Stimulated activated CD4-positive, alpha-beta T cell treated with anti-CD3 and anti-CD28 coated beads, Interleukin-1b, Interleukin-23, amount 100 ng/mL, for 1 hour (primary cell): ENCODE measurements at places on chromosomes 2 and 18.

DNA sequence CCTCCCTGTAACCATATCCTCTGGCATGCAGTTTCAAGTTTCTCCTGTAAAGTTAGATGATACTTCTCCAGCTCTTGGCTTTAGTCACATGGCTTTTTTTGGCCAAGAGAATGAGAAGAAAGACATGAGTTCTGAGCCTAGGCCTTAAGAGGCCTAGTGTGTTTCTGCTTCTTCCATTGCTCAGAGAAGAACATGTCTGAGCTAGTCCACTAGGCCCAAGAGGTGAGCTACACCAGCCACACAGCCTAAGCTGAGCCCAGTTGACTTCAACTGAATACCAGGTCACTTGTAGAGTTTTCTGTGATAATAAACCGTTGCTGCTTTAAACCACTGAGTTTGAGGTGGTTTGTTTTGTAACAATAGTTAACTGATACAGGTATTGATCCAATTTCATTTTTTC is 19.9 kb upstream of the EFEMP1 start:
- DNase-seq = no peak

GRCh38 chr2:68200157-68200787 is 42.6 kb downstream of the PNO1 start:
- no peak for DNase-seq

- DNase-seq = no peak
Measured at GRCh38 chr2:12430407-12431133, 286.2 kb upstream of the TRIB2 start.

DNA sequence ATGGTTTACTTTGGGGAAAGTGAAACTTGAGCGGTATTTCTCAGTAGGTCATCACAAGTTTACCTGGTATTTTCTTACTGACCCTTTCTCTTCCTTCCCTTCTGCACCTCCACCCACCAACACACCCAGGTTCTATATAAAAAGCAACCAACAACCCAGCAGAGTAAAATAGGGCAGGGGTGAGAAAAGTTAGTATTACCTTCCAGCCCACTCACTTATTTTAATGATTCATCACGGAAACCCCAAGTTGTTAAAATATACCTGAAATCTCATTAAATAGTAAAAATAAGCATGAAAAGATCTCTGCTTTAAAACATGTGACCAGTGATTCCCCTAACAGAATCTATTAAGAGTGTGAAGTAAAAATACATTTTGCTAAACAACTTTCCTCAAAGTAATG is 306.1 kb downstream of the ZEB2 start:
- DNase-seq = no peak

GRCh38 chr2:178256382-178257042 is 62.2 kb downstream of the OSBPL6 start:
- no peak for DNase-seq

- DNase-seq = no peak
Measured at GRCh38 chr18:25990473-25990872, 99.9 kb downstream of the SS18 start.

DNA sequence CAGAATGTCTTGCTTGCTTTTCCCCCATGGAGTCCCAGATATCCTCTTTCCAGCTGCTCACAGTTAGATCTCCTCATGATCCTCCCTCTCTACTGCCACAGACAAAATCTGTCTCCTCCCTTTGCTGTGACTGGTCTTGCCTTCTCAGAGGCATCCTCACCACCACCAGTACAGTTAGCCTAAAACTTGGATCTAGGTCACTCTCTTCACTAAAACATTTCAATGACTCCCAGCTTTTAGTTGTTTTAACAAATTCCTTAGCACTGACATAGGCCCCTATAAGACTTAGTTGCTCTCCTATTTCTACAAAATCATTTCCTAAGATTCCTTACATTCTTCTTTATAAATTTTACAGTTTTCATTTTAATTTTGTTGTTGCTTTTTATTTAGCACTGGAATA is 734.2 kb upstream of the CHAC2 start:
- no peak for DNase-seq

GRCh38 chr2:12177455-12178288 is 431.2 kb downstream of the LPIN1 start:
- DNase-seq = no peak

- DNase-seq = no peak
Measured at GRCh38 chr2:102975996-102976975, 214.5 kb downstream of the TMEM182 start.

- DNase-seq = no peak
Measured at GRCh38 chr2:8494589-8494988, 187.3 kb upstream of the ID2 start.

- DNase-seq = no peak
Measured at GRCh38 chr2:80643598-80643997, 339.0 kb upstream of the LRRTM1 start.

DNA sequence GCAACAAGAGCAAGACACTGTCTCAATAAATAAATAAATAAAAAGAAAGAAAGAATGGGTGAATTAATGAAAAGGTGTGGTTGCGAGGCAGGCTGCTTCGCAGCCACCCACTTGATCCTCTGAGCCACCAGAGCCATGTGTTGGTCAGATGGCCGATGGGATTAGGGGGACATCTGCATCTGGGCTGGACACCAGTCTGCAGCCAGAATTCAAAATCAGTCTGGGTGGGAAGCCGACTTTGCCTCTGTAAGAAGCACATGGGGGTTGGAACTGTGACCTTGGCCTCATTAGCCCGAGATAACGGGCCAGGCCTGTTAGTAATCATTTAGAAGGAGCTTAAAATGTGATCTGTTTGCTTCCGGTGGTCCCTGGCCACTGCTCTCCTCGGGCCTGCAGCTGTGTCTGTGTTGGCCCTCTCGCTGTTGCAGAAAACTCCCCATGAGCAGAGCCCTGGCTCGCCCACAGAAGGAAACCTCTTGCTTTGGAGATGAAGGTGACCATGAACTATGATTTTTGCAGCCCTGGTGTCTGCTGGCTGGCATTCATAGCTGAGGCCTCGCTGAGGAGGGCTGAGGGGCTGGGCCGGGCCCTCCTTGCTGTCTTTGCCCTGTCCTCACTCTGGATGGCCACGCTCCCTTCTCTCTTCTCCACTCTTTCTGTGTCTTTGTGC is 94.4 kb downstream of the DYSF start:
- DNase-seq = no peak

DNA sequence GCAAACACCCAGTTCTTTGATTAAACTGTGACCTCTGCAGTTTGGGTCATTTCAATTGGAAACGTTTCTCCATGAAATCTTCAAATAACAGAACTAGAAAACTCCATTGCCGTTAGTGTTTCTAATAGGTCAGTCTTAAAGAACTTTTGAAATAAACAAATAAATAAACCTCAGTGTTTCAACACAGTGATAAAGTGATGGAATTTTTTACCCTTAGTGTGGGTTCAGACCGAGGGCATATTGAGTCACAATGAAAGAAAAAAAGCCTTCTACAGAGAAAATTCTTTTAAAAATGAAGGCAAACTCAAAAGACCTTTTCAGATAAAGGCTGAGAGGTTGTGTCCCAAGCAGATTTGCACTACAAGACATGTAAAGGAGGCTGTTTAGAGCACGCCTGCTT is 149.6 kb downstream of the NCKAP5 start:
- DNase-seq = no peak

- DNase-seq = no peak
Measured at GRCh38 chr18:36503477-36503876, 206.0 kb downstream of the FHOD3 start.

DNA sequence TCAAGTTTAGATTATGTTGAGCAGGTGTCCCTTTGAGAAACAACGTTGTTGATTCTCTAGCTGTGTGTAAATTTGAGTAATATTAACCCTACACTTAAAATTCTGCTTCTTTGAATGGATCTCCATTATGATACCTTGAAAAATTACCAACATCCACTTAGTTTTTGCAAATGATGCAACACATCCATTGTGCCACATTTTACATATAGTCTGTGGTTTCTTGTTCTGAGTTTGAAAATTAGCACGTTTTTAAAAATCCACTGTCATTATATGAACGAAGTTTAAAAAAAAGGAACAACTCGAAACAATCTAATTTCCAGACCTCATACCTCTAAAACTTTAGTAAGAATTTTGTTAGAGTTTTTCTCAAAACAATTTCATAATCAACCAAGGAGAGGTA is 37.7 kb downstream of the PIK3C3 start:
- no peak for DNase-seq

GRCh38 chr2:135783439-135783838 is 41.8 kb downstream of the UBXN4 start:
- DNase-seq = no peak

DNA sequence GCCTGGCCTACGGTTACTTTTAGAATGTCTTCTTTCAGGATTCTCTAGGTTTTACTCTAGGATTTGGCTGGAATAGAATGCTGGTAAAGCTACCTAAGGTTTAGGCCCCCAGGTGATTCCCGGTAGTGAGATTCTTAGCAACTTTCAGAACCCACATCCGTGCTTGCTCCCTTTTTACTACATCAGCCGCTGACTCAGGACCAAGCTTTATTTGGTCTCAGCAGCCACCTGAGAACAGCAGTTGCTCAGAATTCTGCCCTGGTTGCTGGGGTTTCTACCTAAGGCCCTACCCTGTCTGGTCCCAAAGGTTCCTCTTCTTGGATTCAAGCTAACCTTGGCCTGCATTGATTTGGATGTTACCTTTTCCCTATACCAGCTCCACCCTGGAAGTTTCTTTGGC is 36.1 kb upstream of the NDUFV2 start:
- no peak for DNase-seq

GRCh38 chr2:238155761-238156694 is 2.7 kb upstream of the ERFE start:
- DNase-seq = no peak

DNA sequence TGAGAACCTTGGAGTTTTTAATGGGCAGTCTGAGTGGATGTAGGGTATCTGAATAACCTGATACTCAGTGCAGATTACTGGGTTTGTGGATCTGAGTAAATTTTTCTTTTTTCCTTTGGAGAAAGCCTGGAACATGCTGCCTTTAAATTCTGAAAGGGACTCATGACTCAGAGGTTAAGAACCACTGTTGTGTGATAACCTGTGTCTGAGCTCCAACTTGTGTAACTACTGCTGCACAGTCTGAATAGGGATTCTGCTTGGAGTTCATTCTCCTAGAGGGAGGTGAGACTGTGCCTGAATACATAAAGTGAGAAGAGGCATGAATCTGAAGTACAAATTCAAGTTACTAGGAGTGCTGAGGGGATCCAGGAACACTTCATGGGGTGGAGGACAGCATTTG is 36.2 kb downstream of the KDM3A start:
- no peak for DNase-seq

DNA sequence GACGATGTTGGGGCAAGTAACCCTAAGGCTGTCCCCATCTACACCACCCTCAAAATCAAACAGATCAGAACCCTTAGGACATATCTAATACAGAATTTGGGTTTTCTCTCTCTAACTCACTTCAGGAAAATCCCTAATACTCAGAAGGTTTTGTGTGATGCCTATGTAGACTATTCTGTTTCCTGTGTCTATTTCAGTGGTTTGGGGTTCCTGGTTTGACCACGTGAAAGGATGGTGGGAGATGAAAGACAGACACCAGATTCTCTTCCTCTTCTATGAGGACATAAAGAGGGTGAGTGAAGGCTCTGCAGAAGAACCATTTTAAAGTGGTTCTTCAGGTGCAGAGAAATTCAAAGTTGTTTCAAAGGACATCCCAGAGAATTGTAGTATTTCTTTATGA is 16.3 kb downstream of the SULT1C2 start:
- DNase-seq = no peak

GRCh38 chr2:120111193-120111592 is 98.3 kb downstream of the EPB41L5 start:
- no peak for DNase-seq
